ENCODE measurements at places on chromosomes 11 and 22. TPM values are rescaled to one million over a fixed set of nuclear protein-coding genes. Genes with fewer than 3 reads are reported as not detected.

OR10A2 gene
- total RNA-seq: not detected

CD3G gene
- total RNA-seq: not detected

PDE3B gene
- 52.0 TPM for total RNA-seq

CTSW gene
- not detected for total RNA-seq

APOBEC3B gene
- total RNA-seq: not detected

SPDYC gene
- not detected for total RNA-seq

KRTAP5-1 gene
- total RNA-seq: not detected

C11orf87 gene
- total RNA-seq: 25.4 TPM

ACRV1 gene
- 0.31 TPM for total RNA-seq
